ENCODE measurements at places on chromosomes 3 and 15.

DNA sequence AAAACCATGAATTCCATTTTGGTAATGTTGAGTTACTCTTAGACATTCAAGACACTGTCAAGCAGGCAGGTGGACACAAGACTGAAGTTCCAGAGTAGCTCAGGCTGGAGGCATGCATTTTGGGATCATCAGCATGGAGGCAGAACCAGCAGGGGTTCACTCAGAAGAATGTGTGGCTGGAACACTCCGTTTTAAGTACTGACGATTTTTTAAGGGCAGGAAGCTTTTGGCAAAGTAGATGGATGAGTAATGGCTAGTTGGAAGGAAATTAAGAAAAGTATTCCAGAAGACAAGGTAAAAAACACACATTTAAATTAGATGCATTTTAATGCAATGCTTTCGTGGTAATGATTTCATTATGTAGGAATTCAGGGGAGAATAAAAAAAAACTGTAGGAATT is 420.4 kb downstream of the ROBO2 start:
- no peak for DNase-seq

GRCh38 chr3:155912090-155912489 is 41.6 kb downstream of the GMPS start:
- DNase-seq = no peak

DNA sequence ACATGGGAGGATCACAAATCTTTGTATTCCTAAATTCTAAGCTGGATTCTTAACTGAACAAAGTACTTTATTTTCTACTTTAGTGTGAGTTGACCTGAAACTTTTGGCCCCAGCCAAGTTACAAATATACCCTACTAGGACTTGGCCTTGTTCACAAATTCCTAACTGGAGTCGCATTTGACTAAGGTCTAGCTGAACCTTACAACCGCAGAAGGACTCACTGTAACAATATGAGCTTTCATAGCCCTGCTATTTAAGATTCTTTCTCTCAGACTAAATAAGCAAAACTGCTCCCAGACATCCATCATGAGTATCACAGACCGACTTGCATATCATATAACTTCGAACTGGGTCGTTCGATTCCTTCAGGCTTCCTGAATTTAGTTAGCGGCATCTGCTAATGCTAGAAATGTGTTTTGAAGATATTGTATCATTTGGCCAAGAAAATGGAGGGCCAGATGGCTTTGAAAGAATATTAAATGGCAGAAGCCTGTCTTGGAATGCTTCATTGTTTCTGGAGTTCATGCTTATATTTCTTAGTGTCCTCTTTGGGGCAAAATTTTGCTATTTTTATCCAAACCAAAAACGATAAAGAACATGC is 28.4 kb upstream of the ADAMTS9 start:
- DNase-seq = no peak

DNA sequence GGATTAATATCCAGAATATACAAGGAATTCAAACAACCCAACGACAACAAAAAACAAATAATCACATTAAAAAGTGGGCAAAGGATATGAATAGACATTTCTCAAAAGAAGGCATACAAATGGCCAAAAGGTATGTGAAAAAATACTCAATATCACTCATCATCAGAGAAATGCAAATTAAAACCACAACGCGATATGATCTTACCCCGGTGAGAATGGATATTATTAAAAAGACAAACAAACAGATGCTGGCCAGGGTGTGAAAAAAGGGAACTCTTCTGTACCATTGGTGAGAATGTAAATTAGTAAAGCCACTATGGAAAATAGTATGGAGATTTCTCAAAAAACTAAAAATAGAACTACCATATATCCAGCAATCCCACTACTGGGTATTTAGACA is 43.5 kb upstream of the MEF2A start:
- no peak for DNase-seq

- DNase-seq = no peak
Measured at GRCh38 chr3:58063022-58063815, 55.0 kb downstream of the FLNB start.

- DNase-seq = no peak
Measured at GRCh38 chr15:39188930-39189329, 391.9 kb upstream of the THBS1 start.

DNA sequence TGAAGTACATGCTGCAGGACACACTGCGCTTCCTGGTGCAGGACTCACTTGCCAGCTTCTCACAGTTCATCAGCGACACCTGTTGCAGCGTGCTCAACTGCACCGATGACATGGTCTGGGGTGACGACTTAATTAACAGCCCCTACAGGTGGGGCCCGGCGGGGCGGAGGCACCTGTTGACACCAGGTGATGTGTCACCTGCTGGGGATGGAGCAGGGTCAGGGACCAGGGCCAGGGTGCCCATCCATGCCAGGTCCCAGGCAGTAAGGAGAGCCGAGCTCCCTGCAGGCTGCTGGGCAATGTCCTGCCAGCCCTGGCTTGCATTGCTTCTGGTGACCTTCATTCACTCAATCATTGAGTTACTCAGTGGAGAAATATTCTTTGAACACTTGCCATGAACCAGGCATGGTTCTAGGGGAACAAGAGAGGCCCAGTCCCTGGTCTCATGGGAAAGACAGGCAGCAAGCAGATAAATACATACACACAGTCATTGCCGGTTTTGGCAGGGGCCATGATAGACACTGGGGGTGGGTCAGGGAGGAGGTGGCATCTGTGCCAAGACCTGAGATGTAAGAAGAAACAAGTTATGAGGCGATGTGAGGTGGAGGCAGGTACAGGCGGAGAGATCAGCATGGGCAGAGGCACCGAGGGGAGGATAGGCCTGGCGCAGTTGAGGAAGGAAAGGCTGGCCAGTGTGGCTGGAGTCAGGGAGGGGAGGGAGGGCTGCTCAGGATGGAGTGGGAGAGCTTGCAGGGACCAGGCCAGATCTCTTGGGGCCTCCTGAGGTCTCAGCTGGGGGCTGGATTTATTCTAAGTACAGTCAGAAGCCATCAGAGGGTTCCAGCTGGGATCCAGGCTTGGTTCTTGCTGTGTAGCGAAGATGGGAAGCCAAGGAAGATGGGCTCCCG is 30.8 kb downstream of the DNAH1 start:
- no peak for DNase-seq

DNA sequence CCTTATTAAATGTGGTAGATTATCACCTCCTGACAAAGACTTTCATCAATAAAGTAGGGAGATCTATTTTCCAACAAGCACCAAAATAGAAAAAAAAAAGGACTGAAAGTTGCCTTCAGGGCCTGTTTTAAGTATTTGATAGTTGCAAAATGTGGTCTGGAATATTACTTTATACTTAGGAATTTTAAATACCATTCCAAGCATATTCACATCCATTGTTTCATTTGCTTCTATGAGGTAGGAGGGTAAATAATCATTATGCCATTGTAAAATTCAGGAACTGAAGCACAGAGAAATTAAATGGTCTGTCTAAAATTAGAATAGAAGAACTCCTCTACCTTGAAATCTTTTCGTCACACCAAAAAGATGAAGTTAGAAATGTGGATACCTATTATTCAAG is 110.0 kb downstream of the TMCC1 start:
- no peak for DNase-seq

DNA sequence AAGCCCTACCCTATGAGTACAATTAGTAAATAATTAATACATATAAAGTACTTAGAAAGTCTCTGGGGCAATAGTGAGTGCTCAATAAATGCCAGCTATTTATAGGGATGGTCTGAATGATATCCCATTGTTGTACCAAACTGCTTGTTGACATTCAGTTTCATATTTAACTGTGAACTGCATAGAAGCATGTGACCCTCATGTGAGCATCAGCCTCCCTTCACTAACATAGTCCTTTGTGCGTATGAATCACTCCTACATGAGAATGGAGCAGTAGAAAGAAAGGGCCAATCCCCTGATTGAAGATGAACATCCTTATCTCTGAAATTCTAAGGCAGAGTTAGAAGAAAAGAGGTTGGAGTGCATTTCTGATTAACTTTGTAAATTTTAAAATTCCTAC is 68.7 kb upstream of the ATP10A start:
- no peak for DNase-seq

GRCh38 chr3:64321747-64322146 is 96.5 kb upstream of the PRICKLE2 start:
- DNase-seq = no peak

- DNase-seq = no peak
Measured at GRCh38 chr15:98017150-98017964, 56.9 kb downstream of the ARRDC4 start.

GRCh38 chr15:84785053-84785452 is 32.1 kb upstream of the ALPK3 start:
- DNase-seq = no peak

- no peak for DNase-seq
Measured at GRCh38 chr15:27846722-27847395, 252.3 kb downstream of the OCA2 start.

DNA sequence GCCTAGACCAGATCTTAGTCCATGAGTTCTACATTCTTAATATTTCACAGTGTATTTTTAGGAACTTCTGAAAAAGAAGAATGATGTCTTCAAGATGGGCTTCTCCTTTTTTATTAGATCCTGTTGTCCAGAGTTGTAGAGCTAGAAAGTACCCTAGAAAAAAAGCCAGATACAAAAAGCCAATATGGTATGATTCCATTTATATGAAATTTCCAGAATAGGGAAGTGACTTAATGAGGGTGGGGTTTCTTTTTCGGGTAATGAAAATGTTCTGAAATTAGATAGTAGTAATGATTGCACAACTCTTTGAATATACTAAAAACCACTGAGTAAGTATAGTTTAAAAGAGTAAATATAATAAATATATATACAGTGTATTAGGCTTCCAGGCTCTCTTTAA is 116.9 kb downstream of the NFKBIZ start:
- no peak for DNase-seq

- DNase-seq = peak; percentile 15
Measured at GRCh38 chr15:58770519-58770856, 614 bp upstream of the MINDY2 start.

DNA sequence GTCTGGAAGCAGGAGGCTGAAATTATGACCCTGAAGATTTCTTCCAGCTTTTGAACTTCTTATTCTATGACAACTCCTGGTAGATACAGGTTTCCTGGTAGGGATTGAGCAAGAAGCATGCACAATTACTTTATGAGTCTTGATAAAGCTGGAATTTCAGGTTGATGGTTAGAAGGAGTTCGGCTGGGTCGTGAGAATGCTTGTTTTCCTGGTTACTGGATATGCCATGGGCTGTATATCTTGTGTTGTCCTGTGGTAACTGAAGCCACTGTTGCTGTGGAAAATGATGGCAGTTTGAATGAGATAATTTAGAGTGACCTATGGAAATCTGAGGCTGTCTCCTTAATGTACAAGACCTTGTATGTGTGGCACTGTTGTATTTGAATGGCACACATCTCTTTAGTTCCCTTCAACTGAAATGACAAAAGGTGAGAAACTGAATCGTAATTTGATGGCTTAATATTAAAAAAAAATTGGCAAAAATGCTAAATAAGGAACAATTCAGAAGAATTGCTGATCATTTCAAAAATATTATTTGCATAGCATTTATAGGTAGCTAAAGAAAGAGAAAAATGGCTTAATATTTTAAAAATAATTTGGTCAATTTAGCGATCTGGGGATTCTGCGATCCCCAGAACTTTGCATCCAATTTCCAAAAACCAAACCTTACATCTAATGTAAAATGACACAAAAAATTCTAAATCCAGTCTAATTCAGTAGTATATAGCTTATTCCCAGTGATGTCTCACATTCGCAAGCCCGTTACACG is 1.1 kb upstream of the UBE2E1 start:
- DNase-seq = no peak

- peak; percentile 39 for DNase-seq
Measured at GRCh38 chr3:183427876-183428446, 458 bp downstream of the MCF2L2 start.

- no peak for DNase-seq
Measured at GRCh38 chr3:55877703-55878102, 390.6 kb upstream of the WNT5A start.

GRCh38 chr3:32626631-32627030 is 56.0 kb upstream of the DYNC1LI1 start:
- no peak for DNase-seq

- no peak for DNase-seq
Measured at GRCh38 chr3:14834121-14834520, 15.4 kb downstream of the FGD5 start.
